Ecto neural progenitor cell (in vitro differentiated cells): ENCODE measurements at places on chromosomes 3 and 15.
A peak's percentile ranks its signal among the peaks of the same experiment; 100 is the strongest.

DNA sequence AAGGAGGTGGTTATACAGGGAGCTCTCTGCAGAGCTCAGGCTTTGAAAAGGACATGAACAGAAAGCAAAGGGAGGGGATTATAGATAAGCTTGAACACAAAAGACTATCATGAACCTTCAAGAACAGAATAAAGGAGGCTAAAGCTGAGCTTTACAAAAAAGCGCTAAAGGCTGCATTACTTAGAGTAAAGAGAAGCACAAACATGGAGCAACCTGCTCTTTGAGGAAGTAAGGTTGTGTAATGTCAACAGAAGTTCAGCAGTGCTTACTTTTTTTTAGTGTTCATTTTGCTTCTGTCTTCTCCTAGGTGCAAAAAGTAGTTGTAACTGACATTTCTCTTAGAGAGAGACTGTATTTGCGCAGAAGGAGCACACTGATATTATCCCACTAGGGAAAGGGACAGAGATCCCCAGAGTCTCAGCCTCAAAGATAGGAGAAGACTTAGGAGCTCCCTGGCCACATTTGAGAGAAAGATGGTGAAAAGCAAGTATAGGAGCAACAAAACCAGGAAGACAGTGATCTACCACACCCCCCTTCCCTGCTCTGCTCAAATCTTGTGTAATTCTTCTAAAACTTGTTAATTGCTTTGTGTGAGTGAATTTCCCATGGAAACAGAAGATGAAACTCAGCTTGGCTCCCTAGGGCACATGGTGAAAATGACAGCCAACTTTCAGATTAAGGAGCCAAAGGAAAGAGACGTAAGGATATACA lies 54.7 kb downstream of the QTRT2 start:
- no peak for DNase-seq

DNA sequence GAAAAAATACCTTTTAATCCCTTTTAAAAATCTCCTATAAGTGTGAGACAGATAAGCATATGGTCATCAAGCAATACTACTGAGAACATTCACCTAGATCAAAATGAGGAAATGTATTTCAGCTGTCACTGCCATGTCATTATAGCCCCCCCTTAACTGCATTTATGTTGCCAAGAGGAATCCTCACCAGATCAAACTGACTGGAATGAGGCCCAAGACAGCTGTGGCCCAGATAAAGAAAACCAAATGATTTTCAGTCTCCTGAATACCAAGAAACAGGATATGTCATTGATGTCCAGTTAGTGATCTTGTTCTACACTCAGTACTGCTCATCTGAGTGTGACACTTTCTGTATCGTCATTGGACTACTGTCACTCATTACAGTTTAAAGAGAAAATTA lies 35.1 kb upstream of the CPB1 start:
- DNase-seq = no peak

DNA sequence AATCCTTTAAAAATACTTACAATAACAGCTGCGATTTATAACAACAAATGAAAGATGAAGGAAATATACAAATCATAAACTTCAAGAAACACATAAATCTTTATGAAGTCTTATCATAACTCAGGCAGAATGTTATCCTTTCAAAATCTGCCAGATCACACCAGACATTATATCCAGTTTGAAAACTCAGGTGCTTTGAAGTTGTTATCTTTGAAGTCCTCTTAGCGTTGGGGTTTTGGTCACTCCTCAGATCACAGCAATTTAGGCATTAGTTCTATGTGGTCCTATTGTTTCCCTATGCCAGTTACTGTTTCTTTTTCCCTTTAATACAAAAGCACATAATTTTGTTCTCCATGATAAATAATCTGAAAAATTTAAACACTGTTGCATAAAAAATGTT lies 934.6 kb downstream of the EPHA3 start:
- DNase-seq = no peak

- DNase-seq = no peak
Observed at GRCh38 chr15:57358571-57358970, 17.7 kb upstream of the CGNL1 start.

- no peak for DNase-seq
Observed at GRCh38 chr15:71753346-71753745, 57.0 kb upstream of the NR2E3 start.

GRCh38 chr3:129485721-129486663 lies 42.4 kb upstream of the RHO start:
- DNase-seq = peak; percentile 53

DNA sequence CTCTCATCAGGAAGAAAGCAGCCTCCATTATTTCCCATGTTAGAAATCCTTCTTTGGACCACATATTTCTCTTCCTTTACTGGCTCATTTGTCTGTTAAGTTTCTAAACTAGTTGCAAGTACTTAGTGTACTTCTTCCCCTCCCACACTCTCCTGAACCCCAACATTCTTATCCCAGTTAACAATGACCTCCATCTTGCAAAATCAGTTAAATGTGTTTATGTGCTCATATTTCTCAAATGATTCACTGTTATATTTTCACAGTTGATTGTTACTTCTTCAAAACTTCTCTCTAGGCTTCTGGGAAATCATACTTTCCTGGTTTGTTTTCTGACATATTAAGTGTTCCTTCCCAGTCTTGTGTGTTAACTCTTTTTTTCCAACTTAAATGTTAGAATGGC lies 856.9 kb downstream of the EPHA3 start:
- DNase-seq = no peak

- DNase-seq = no peak
Observed at GRCh38 chr3:154588831-154589230, 158.8 kb upstream of the GPR149 start.

- DNase-seq = no peak
Observed at GRCh38 chr3:129793319-129793718, 100.2 kb downstream of the TMCC1 start.

GRCh38 chr15:25972141-25972675 lies 109.1 kb upstream of the ATP10A start:
- DNase-seq = no peak

DNA sequence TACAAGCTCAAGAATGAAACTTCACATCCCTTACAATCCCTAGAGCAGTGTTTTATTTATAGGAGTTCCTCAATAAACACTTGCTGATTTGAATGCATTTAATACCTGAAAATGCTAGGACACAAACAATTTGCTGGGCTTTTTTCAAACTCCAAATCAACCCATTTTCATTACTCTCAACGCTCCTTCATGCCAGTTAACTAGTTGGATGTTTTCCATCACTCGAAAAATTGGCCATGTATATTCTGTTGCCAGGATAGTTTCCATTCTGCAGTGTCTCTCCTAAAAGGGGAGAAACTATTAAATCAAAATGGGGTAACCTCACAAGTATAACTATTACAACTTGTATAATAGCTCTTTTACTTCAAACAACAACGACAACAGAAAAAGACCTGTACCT lies 1.2 kb downstream of the GBE1 start:
- DNase-seq = no peak

DNA sequence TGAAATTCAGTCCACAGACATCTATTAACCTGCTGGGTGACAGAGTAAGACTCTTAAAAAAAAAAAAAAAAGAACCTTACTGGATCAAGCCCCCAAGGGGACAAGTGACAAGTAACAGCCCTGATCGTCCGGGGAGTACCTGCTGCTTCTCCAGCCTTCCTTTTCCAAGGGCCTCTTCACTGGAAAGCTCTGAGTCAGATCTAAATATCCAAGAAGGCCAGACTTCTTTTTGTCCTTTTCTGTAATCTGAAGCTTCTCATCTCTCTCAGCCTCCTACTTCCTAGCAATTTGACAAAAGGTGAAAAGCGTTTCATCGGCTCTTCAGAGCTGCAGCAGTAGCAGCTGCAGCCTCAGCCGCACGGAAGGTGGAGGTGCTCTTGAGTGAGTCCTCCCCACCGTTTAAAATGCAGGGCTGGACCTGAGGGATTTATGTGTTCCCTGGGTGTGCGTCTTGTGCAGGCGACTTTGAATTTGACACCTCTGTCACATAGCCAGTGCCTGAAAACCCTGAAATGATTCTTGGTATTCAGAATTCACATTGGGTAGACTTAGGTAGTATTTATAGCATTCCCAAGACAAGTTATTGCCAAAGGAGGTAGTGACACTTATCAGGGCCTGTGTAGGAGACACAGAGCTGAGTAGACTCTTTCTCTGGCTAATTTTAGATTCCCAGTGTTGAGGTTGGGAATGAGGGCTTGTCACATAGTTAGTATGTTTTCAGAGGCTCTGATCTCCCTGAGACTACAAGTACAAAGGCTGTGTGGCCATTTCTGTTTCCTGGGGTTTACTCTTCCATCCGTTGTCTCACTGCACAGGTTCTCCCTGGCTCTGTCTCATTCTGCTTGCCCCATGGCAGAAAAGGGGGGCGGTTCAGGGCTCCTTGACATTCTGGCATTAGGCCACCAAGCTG lies 291.2 kb upstream of the C2CD4B start:
- DNase-seq = no peak

- DNase-seq = peak; percentile 67
Observed at GRCh38 chr15:73751899-73752805, 999 bp downstream of the INSYN1 start.

- DNase-seq = peak; percentile 35
Observed at GRCh38 chr15:101048176-101048575, 129.0 kb downstream of the LRRK1 start.
